Adipose tissue (tissue), 3 donors: ENCODE measurements at places on chromosomes 7 and 10. TPM values are rescaled to one million over a fixed set of nuclear protein-coding genes. Genes with fewer than 3 reads are reported as not detected.

The CFTR gene
- not detected for polyA plus RNA-seq

The ZNHIT1 gene
- polyA plus RNA-seq = 140 TPM

The APBB1IP gene
- polyA plus RNA-seq = 4.2 TPM

The ADARB2 gene
- polyA plus RNA-seq = 1.9 TPM

The OR9A2 gene
- polyA plus RNA-seq = not detected

The EBF3 gene
- polyA plus RNA-seq = 12.6 TPM

The BTRC gene
- polyA plus RNA-seq = 4.4 TPM

The HOGA1 gene
- polyA plus RNA-seq = 1.2 TPM

The ZNF467 gene
- polyA plus RNA-seq = 6.2 TPM

The KCP gene
- 0.26 TPM for polyA plus RNA-seq

The NUPR2 gene
- 1.9 TPM for polyA plus RNA-seq

The HHEX gene
- 13.8 TPM for polyA plus RNA-seq

The TRPV5 gene
- polyA plus RNA-seq = 0.05 TPM

The HOXA11 gene
- polyA plus RNA-seq = 0.41 TPM

The DYDC2 gene
- not detected for polyA plus RNA-seq

The HGF gene
- polyA plus RNA-seq = 5.1 TPM

The PRDX3 gene
- polyA plus RNA-seq = 183 TPM

The PPP1R9A gene
- polyA plus RNA-seq = 0.45 TPM

The AGFG2 gene
- 10.4 TPM for polyA plus RNA-seq

The CYP26C1 gene
- polyA plus RNA-seq = not detected

The ACSM6 gene
- polyA plus RNA-seq = 0.34 TPM

The COBL gene
- 4.8 TPM for polyA plus RNA-seq

The CDHR3 gene
- 2.8 TPM for polyA plus RNA-seq

The OR2A7 gene
- 1.2 TPM for polyA plus RNA-seq

The NSMCE4A gene
- 51.3 TPM for polyA plus RNA-seq

The PRF1 gene
- 2.4 TPM for polyA plus RNA-seq

The RADIL gene
- 3.2 TPM for polyA plus RNA-seq

The VSIR gene
- polyA plus RNA-seq = 87.3 TPM

The SFRP4 gene
- polyA plus RNA-seq = 5.2 TPM

The SLC26A3 gene
- polyA plus RNA-seq = 0.27 TPM

The SLIT1 gene
- 0.48 TPM for polyA plus RNA-seq

The METTL27 gene
- polyA plus RNA-seq = 2.4 TPM

The ZNF37A gene
- 6.3 TPM for polyA plus RNA-seq
